ENCODE measurements at places on chromosomes 3 and 15.

DNA sequence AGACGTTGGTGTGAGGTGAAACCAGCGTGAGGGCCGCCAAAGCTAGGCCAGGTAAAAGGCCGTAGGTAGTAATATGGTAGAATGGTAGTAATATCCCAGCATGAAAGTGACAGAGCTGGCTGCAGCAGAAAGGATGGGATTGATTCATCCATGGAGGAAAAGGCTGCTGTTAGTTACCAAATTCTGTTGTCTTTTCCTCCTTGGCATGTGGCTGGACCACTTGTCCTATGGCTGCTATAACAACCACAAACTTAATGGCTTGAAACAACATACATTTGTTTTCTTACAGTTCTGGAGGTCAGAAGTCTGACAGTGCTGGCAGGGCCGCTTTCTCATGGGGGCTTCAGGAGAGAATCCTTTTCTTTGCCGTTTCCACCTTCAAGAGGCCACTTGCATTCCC, 47.8 kb upstream of the CHST2 start:
- DNase-seq: no peak

- no peak for DNase-seq
Observed at GRCh38 chr15:60740787-60741354, 261.9 kb upstream of the ICE2 start.

- DNase-seq: peak; percentile 87
Observed at GRCh38 chr3:65672871-65673815, 365.6 kb downstream of the MAGI1 start.

GRCh38 chr3:67856718-67857117, 202.3 kb upstream of the SUCLG2 start:
- no peak for DNase-seq

GRCh38 chr3:64653101-64653500, 34.7 kb downstream of the ADAMTS9 start:
- no peak for DNase-seq

DNA sequence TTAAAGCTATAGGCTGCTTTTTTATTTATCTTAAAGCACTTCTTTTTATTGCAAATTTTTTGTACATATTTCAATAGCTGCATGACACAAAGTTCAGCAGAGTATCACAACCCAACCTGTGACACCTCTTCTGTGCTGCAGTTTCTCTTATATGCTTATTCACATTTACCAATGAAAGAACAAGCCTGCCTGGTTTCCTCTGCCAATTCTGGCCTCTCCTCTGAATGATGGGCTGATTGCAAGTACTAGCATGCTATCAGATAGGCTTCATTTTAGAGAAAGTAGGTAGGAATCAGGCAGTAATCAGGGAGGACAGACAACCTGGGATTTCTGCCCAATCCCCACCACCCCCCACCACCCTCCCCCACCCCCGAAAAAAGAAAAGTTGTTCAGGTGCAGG, 26.6 kb downstream of the ACKR4 start:
- no peak for DNase-seq

- DNase-seq: no peak
Observed at GRCh38 chr15:88648357-88649214, 9.8 kb downstream of the ISG20 start.

DNA sequence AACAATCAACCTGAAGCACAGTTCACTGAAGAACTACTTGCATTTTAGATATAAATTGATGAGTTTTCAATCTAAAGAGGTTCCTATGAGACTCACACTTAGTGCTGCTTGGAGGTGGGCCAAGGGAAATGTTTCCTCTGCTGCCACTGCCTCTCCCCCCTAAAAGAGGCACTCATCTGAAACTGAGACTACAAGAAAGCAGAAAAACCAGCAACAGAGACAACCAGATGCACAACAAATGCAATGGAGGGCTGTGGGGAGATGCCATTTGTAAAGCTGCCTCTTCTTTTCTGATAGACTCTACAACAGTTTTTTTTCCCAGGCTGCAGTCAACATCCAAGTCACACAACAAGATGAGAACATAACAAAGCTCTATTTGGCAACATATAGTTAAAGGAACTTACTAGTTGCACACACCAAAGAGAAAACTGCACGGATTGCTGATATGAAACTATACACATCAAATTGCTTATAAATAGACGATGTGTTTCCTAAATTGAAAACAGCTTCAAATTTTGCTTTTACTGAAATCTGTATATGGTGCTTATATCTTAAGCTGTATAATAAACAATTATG, 11.0 kb downstream of the TSPAN3 start:
- no peak for DNase-seq

DNA sequence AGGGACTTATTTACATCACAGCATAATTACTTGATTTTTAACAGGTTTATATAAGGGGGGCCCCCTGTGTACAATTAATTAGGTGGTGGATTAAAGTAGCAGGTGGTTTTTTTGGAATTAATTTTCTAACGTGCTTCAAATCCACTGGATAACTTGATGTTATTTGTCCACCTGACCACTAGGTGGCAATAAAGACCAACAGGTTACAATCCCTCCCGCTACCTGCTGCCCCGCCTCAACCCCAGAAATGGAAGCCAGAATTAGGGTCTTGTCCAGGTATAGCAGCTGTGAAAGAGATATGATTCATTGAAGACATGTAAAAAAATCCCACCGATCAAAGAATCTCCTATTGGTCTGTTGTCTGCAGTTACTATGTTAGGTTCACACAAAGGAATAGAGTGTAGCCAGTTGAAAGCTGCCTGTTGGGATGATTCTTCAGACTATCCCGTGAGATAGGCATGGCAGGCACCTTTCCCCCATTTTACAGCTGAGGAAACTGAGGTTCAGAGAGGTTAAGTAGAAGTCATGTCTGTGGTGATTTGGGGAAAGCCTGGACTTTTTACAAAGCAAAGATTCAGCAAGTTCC, 44.0 kb downstream of the MFSD1 start:
- no peak for DNase-seq

DNA sequence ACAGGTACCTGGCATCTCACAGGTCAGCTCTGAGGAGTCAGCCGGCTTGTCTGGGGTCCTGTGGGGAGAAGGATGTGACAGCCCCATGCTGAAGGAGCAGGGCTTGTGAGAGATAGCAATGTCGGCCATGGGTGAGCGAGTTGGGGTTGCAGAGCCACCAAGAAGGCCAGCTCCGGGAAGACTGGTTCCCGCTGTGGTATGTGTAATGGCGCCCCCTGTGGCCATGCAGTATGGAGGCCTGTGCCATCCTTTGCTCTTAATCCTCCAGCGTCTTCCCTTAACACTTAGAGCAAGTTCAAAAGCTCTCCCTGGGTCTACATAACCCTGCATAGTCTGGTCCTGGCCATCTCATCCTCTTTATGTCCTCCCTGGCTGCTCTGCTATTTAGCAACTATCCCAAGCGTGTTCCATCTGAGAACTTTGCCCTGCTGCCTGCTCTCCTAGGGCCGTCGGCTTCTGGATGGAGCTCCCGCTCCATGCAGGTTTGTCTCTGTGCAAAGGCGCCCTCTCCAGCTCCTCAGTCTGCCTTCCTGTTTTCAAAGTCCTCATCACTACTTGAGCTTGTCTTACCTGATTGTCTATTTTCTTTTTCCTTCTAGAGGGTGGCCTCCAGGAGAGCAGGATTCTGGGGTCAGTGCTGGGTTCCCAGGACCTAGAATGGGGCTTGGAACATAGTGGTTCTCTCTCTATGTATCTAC, 40.8 kb upstream of the IQCF6 start:
- DNase-seq: no peak

GRCh38 chr3:192039593-192039992, 578.6 kb downstream of the PYDC2 start:
- DNase-seq: no peak

DNA sequence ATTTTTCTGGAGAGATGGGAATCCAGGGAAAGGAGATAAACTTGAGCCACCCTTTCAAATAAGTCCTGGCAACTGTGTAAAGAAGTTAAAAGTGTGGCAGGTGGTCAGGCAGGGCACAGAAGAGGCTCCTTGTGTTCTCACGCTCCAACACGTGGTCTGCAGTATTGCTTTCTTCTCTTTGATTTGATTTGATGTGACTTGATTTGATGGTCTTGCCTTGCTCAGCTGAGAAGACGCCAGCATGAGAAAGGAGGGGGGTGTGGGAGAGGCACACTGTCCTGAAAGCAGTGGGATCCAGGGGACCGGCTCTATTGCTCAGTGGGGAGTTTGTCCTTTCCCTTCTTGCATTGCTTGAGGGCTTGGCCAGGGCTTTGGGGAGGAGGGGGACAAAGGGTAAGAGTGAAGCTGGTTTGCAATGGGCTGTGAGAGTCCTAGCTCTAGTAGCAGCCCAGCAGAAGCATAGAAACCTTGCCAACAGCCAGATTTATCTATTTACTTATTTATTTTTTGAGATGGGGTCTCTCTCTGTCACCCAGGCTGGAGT, 25.7 kb upstream of the NEO1 start:
- DNase-seq: no peak

- no peak for DNase-seq
Observed at GRCh38 chr15:64596701-64597476, 136.5 kb downstream of the ZNF609 start.

DNA sequence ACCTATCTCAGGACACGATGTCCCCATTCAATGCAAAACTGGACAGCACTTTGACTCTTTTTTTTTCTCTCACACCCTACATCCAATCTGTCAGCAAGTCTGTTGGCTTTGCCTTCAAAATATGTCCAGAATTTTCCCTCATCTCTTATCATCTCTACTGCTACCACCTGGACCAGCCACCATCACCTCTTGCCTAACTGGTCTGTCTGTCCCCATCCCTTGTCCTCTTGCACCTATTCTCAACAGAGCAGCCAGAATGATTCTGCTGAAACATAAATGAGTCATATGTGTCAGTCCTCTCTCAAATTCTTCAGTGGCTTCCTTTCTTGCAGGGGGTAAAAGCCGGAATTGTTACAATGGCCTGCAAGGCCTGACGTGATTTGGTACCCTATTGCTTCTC, 105.8 kb downstream of the CYP19A1 start:
- no peak for DNase-seq

GRCh38 chr15:80747317-80748053, 31.7 kb upstream of the CEMIP start:
- DNase-seq: no peak

DNA sequence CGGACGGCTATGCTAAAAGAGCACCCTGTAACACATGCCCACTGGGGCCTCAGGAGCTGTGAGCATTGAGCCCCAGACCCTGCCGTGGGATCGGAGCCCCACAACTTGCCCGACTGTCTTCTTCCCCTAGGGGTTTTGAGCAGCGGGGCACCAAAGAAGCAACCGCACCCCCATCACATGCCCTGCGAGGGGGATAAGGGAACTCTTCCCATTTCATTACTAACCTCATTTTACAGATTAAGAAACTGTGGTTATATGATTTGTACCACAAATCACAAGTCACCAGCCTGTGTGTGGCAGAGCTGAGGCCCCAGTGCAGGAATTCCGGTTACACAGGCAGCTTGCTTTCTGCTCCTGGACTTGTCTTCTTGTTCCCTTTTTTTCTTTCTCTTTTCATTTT, 86.2 kb downstream of the CD47 start:
- no peak for DNase-seq

DNA sequence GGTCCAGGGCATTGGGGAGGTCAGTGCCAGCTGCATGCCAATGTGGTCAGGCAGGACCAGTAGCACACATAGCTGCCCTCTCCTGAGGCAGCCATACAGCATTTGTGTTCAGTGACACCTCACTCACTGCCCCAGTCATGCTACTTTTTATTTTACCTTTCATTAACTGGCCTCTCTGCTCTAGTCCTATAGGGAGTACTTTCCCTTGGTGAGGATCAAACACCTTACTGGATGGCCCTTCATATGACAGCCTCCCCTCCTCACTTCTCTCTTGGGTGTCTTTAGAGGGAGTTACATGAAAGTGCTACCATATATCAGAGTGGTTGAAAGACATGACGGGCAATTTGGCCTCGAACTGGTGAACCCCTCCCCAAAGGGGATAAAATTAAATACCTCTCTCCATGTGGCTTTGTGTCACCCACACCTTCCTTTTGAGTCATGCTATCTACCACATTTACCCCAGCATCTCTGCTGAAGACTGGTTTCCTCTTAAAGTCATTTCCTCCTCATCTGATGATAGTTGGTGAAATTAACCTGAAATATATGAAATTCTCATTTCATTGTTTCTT, 17.6 kb downstream of the RLBP1 start:
- no peak for DNase-seq

GRCh38 chr3:128217702-128218547, 64.6 kb downstream of the EEFSEC start:
- no peak for DNase-seq

DNA sequence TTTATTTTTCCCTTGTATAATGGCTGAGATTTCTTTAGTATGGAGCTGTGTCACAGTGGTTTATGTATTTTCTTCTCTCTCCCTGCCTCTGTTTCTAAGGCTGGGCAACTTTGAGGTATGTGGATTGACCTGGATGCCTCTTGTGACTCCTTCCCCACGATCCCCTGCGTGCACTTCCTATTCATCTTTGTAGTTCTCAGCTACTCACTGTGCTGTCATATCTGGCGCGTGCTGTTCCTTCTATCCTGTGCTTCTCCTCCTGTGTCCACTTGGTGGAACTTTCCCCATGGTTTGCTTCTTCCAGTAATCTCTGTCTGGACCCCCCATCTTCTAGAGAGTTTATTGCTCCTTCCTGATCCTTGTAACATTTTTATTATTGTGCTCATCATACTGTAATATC, 97.3 kb downstream of the AKAP13 start:
- DNase-seq: no peak

- DNase-seq: no peak
Observed at GRCh38 chr3:118578559-118578958, 456.1 kb downstream of the IGSF11 start.

DNA sequence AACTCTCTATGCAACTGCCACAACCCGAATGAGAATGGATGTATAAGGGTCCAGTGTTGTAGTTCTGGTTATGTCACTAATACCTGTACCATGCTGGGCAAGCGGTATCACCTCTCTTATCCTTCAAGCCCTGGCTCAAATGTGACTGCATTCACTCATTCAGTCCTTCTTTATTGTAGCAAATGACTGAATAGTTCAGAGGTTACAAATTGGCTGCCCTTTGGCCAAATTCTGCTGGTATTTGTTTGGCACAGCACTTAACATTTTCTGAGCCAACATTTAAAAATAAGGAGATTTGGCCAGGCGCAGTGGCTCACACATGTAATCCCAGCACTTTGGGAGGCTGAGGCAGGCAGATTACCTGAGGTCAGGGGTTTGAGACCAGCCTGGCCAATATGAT, 47.5 kb downstream of the DLEC1 start:
- DNase-seq: no peak

DNA sequence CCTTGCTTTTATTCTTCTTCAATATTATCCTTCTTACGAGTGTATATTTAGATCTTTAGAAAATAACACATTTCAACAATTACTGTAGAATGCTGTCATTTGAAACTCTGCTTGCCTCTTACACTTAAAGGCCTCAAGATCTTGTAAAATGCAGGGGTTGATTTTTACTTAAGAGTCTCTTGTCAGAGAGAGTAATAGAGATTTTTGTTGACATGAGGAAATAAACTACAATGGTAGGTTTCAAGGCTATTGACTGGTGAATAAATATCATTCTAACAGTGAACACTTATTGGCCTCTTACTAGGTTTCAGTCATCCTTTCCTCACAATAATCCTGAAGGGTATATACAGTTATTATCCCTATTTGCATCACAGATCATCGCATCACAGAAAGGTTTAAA, 344.6 kb downstream of the GBE1 start:
- no peak for DNase-seq
